ENCODE measurements at places on chromosomes 16 and 17. TPM values are rescaled to one million over a fixed set of nuclear protein-coding genes. Genes with fewer than 3 reads are reported as not detected.

DNA sequence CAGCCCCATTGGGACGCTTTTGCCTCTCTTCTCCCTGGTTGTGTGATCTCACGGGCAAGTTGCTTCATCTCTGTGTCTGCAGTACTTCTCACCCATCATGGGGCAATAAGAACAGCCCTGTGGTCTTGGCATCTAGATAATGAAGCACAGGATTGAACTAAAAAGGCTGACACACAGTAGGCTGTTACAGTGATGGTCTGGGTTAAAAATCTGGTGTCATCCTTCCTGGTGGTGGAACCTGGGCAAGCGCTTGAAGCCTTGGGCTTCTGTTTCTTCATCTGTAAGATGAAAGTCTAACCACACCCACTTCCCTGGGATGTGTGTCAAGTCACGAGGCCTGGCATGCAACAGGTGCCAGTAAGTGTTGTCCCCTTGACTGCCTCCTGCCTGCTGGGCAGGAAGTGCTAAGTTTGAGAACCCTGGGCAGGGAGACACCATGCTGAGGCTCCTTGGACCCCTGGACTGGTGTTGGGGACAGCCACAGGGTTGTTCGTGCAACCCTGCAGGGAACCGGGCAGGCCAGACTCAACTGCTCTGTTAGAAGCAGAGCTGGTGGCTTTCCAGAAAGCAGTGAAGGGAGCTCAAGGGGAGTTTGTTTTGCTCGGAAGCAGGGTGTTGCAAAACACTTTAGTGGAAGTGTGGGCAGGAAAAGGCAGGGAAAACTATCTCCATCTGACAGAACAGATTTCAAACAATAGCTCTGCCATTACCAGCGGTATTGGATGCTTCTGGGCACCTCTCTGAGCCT is 5.9 kb upstream of the MAP2K3 start:
- H3K27me3 ChIP-seq = peaks cover 21% of the 10 kb centered on the region
- H3K36me3 ChIP-seq = no peaks in the 10 kb centered on the region
- DNase-seq = no peak
- no peak overlapping the region for H3K4me3 ChIP-seq
- no peak overlapping the region for H3K27ac ChIP-seq

GRCh38 chr17:81907219-81908145 is 3.7 kb downstream of the PCYT2 start:
- no peak overlapping the region for H3K27ac ChIP-seq
- no peak for DNase-seq
- H3K4me3 ChIP-seq = no peak overlapping the region
- peaks cover 11% of the 10 kb centered on the region for H3K27me3 ChIP-seq

- no peaks in the 10 kb centered on the region for H3K27me3 ChIP-seq
- no peak overlapping the region for H3K4me3 ChIP-seq
- DNase-seq = no peak
- no peak overlapping the region for H3K27ac ChIP-seq
Observed at GRCh38 chr17:70604854-70605253, 435.5 kb downstream of the KCNJ2 start.

- peaks cover 4% of the 10 kb centered on the region for H3K4me1 ChIP-seq
- no peak for DNase-seq
- peaks cover 34% of the 10 kb centered on the region for H3K27me3 ChIP-seq
- no peak overlapping the region for H3K27ac ChIP-seq
- H3K36me3 ChIP-seq = no peaks in the 10 kb centered on the region
Observed at GRCh38 chr16:77437859-77438258, 3.0 kb upstream of the ADAMTS18 start.

GRCh38 chr16:17101646-17102045 is 369.1 kb downstream of the XYLT1 start:
- H3K4me1 ChIP-seq = peaks cover 5% of the 10 kb centered on the region
- DNase-seq = no peak
- H3K36me3 ChIP-seq = no peaks in the 10 kb centered on the region

DNA sequence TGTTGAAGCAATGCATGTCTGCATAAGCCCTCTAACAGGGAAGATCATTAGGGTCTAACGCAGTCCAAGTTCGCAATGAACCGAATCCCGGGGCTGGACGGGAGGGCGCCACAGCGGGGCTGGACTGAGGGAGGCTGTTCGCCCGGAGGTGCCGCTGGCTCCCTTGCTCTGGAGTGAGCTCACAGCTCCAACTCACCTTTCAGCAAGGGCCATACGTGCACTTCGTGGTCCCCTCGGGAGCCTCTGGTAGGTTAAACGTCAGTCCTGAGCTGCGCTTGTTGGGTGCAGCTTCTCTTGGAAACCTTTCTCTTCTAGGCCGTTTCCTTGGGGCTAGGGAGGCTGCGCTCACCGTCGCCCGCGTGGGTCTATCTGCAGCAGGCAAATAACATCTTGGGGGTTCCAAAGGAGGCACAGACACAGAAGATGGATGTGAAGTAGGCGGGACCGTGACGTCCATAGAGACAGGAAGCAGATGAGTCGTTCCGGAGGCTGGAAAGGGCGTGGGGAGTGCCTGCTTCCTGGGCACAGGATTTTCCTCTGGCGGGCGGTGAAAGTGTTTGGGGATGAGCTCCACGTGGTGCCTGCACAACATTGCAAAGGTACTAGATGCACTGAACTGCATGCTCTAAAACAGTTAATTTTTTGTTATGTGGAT is 21.9 kb downstream of the ATP2C2 start:
- H3K4me3 ChIP-seq = no peak overlapping the region
- H3K4me1 ChIP-seq = no peaks in the 10 kb centered on the region
- H3K27ac ChIP-seq = no peak overlapping the region
- no peaks in the 10 kb centered on the region for H3K36me3 ChIP-seq

GRCh38 chr17:59572301-59572924 is 7.0 kb downstream of the DHX40 start:
- H3K27me3 ChIP-seq = no peaks in the 10 kb centered on the region
- no peak for DNase-seq
- no peaks in the 10 kb centered on the region for H3K4me1 ChIP-seq
- no peak overlapping the region for H3K4me3 ChIP-seq
- H3K27ac ChIP-seq = no peak overlapping the region

Gene CACNB1
- 17.8 TPM for total RNA-seq

Gene PIK3R5
- 4.3 TPM for total RNA-seq

Gene CMTM1
- total RNA-seq = 2.0 TPM

Gene RAB40B
- 3.1 TPM for total RNA-seq

Gene PIPOX
- total RNA-seq = 57.2 TPM

Gene HSPB9
- 0.33 TPM for total RNA-seq

Gene KRTAP2-3
- total RNA-seq = not detected

Gene CCDC78
- total RNA-seq = 8.5 TPM

All from H1 (cell line).